ENCODE measurements at places on chromosomes 5 and 9. TPM values are rescaled to one million over a fixed set of nuclear protein-coding genes. Genes with fewer than 3 reads are reported as not detected.

Gene ZDHHC11B
- 1.6 TPM for total RNA-seq

Gene ARL14EPL
- total RNA-seq: 0.35 TPM

Gene IFNA14
- total RNA-seq: not detected

Gene TPPP
- total RNA-seq: 5.5 TPM

Gene IFNK
- total RNA-seq: not detected

Gene C9
- total RNA-seq: not detected

Gene ADRB2
- 0.67 TPM for total RNA-seq

Gene BNC2
- total RNA-seq: 7.2 TPM

Gene PLGRKT
- total RNA-seq: 26.7 TPM

Gene ARHGEF39
- total RNA-seq: 16.6 TPM

Gene OGN
- total RNA-seq: not detected

Gene ANKRD20A1
- 1.5 TPM for total RNA-seq

Gene CCNJL
- total RNA-seq: 12.3 TPM

Gene IFNA13
- not detected for total RNA-seq

Gene ZDHHC11
- 15.9 TPM for total RNA-seq

All from A549 treated with GW870086 at 1 μM for 4 hours (cell line).